AG10803 (cell line): ENCODE measurements at places on chromosomes 2 and 18.

GRCh38 chr2:31217465-31218200 is at the start of gene CAPN14:
TSS of gene CAPN14 (minus strand) at chr2:31217515. CDS start at chr2:31205447, 12,068 bp downstream.
- DNase-seq = no peak

- DNase-seq = no peak
Measured at GRCh38 chr2:170101789-170102188, 76.2 kb upstream of the MYO3B start.

DNA sequence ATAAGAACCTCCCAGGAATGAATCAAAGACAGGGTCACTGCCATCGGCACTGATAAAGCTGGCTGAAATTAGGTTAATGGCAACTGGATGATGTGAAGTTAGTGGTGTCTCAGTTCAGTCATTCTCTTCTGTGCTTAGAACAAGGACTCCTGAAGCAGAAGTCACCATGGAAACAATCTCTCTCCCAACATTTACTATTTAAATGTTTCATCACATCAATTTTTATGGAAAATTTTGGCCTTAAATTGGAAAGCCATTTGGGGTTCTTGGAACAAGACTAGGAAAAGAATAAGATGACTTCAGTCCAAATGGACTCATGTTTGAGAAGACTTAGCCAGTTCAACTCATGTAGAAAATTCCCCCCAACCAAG is 15.5 kb upstream of the ARL5A start:
- no peak for DNase-seq

DNA sequence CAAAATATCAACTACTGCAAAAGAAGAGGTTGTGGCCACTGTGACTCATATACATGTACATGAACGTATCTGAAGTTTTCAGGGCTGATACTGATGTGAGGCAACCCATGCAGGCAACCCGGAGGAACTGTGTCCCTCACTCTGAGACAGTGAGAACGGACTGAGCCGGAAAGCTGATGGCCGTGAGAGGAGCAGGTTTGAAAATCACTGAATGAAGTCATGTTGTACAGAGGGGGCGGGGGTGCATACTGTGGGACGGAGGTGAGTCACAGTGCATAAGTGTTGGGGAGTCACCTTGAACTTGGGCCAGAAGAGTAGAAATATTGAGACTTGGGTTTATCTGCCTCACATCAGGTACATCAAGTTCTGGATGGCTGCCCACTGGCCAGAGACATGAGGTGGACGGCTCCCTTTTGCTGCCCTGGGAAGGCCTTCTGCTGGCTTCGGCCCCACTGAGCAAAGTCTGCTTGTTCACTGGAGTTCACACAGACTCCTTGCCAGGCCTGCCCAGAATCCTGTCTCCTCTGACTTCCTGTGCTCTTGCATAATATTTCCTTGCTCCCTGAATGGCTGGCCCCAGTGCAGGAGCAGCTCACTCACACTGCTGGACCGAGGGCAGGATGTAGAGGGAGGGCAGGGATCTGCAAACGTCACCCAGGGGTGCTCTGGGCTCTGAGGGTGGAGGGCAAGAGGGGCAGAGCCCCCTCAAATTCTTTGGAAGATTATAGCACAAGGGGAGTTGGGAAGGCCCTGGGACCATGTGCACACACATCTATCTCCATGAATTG is 18.1 kb downstream of the EPAS1 start:
- peak; percentile 96 for DNase-seq

DNA sequence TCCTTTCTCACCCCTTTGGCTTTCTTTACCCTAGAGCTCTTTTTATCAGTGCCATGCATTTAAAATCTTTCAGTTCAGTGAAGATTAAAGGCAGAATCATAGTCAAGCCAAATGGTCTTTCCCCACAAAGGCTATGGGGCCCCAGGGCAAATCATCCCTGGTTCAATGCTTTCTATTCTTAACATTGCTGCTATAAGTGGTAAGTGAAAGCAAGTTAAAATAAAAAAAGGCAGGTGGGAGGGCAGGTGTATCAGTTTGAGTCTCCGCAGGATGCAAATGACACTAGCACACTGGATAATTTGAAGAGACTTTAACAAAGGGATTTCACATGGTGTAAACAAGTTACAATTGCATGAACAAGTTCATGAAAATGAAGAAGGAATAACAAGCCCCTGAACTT is 757.4 kb downstream of the SATB2 start:
- DNase-seq = no peak

DNA sequence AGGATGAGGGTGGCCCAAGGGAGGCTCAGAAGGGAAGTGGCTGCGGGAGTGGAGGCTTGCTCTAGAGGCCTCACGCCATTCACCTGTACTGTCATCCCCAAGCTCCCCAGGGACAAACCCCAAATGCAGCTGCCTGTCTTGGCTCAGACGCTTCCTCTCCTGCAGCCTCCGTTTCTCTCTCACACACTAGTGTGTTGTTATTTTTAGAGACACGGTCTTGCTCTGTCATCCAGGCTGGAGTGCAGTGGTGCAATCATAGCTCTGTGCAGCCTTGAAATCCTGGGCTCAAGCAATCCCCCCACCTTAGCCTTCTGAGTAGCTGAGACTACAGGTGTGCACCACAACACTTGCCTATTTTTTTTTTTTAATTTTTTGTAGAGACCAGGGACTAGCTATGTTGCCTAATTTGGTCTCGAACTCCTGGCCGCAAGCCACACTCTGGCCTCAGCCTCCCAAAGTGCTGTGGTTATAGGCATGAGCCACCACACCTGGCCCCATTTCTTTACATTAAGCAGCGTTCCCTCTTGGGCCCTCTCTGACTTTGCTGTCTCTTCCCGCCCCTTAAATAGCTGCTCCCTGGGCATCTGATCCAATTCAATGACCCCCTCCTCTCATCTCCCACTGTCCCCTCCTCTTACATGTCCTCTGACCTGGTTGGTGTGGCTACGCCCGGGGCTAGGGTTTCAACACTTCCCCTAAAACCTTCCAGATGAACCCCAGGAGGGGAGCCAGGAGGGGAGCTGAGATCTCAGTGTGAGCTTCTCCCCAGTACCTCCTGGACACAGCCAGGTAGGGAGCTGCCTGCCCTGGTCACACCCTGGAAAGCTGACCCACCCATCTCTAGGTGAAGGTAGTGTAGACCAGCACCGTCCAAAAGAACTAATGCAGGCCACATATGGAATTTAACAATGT is 24.0 kb upstream of the LOXHD1 start:
- DNase-seq = no peak

GRCh38 chr2:38806015-38806732 is 28.2 kb downstream of the GEMIN6 start:
- DNase-seq = no peak

DNA sequence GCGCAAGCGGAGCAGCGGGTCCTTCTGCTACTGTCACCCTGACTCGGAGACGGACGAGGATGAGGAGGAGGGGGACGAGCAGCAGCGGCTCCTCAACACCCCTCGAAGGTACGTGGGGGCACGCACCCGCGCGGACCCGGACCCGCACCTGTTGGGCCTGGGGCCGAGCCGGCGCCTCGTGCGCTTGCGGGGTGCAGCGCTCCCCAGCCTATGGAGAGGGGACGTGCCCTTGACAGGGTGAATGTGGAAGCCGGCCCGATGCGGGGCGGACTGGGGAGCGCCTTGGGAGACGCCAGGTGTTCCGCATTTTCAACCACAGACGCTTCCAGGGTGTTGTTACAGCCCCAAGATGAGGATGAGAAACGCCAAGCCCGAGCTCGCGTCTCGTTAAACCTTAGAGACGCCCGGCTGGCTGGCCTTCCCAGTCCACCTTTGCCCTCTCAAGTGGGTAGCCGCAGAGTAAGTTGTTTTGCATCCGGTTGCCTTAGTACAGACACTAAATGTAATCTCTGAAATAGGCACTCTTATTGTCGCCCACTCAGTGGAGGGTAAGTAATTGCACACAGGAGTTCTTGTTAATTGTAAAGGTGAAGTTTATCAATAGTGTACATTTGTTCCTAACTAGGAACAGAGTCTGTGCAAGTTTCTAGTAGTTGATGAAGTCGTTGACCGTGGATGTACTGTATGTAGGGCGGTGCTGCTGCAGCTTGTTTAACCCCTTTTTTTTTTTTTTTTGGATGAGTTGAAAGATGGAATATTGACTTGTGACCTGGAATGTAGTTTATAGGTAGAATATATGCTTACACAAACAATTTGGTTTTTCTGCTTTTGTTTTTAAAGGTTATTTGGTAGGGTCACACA is 815 bp downstream of the GMCL1 start:
- DNase-seq = peak; percentile 18

DNA sequence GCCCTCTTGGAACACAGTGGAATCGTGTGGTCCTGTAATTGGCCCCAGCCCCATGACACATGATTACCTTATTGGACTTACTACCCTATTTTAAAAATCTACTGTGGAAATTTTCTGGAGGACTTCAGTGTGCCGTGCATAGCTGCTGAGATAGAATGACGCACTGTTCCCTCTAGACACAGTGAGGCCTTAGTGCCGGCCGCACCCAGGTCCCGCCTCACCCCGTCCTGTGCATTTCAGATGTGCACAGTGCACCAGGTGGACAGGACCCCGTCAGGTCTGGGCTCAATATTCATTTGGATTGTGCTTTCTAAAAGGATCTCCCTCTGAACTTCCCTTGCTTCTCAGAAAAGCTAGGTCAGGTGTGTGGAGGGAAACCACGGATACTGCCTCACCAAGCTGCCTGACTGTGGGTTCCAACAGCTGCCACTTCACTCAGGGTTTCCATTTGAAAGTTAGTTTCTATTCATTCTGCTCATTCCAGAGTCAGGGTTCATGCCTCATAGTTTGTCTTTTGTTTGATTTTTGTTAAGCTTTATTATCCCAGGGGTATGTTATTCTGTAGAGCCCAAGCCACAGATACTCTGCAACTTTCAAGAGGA is 155.8 kb downstream of the PTGR3 start:
- DNase-seq = no peak

GRCh38 chr2:71498261-71498701 is 44.9 kb downstream of the DYSF start:
- peak; percentile 87 for DNase-seq

DNA sequence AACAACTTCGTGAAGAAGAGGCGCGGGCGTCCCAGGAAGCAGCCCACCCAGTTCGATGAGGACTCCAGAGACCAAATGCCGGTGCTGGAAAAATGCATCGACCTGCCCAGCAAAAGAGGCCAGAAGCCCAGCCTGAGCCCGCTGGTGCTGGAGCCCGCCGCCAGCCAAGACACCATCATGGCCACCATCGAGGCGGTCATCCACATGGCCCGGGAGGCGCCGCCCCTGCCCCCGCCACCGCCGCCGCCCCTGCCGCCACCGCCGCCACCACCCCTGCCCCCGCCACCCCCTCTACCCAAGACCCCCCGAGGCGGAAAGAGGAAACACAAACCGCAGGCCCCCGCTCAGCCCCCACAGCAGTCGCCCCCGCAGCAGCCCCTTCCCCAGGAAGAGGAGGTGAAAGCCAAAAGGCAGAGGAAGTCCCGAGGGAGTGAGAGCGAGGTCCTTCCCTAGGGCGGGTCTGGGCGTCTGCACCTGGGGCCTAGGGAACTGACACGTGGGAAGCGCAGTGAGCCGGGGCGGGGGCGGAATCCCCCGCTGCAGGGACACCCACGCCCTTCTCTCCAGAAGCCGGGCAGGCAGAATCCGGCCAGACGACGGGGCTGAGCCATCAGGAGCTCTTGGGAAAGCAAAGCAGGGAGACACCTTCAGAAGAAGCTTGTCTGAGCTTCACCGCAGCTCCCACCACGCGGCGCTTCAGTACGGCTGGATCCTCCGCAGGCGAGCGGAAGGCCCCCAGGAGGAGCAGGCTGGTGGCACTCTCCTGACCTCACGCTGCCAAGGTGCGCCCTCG is 382.8 kb downstream of the SETBP1 start:
- no peak for DNase-seq

DNA sequence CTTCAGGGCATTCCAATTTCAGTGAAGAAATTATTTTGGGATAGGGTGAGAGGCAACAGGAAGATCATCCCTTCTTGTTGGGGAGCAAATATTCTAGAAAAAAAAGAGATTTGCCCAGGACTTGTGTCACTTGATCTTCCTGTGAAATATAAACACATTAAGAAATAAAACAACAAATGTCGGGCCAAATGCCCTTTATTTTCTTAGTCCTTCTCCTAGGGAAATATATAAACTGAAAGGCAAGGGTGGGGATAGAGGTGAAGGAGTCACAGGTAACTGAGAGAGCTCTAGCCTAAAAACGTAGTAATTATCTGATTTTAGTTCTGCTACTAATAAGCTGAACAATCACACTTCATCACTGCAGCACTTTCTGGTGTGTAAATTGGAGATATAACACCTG is 104.6 kb upstream of the ACVR1C start:
- no peak for DNase-seq

- DNase-seq = no peak
Measured at GRCh38 chr2:1370461-1370860, 42.8 kb upstream of the TPO start.

- DNase-seq = no peak
Measured at GRCh38 chr2:205948883-205949282, 137.1 kb downstream of the INO80D start.

DNA sequence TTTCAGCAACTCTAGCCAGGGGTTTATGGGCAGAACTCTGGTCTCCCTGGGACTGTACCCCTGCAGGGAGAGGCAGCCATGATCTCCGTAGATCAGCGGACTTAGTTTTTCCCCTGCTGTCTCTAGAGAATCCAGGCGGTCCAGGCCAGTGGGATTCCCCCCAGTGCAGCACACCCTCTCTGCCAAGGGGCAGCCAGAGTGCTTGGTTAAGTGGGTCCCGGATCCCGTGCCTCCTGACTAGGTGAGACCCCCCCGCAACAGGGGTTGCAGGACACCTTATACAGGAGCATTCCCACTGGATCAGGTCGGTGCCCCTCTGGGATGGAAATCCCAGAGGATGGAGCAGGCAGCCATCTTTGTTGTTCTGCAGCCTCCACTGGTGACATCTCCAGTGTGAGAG is 33.0 kb downstream of the WDPCP start:
- DNase-seq = no peak

DNA sequence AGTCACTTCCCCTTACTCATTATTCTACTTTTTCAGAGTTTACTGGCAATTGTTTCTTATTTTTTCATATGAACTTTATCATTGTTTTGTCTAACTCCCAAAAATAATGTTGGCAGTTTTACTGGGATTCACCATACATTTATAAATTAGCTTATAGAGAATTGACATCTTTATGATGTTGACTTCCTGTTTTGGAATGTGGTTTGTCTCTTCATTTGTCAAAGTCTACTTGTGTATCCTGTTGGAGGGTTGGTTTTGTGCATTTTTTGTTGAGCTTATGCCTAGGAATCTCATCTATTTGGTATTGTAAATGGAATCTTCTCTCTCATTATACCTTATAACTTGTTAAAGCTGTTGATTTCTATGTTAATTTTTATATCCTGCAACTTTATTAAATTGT is 16.4 kb downstream of the EPC2 start:
- DNase-seq = peak; percentile 50

GRCh38 chr18:74368901-74369705 is 53.5 kb downstream of the C18orf63 start:
- no peak for DNase-seq

DNA sequence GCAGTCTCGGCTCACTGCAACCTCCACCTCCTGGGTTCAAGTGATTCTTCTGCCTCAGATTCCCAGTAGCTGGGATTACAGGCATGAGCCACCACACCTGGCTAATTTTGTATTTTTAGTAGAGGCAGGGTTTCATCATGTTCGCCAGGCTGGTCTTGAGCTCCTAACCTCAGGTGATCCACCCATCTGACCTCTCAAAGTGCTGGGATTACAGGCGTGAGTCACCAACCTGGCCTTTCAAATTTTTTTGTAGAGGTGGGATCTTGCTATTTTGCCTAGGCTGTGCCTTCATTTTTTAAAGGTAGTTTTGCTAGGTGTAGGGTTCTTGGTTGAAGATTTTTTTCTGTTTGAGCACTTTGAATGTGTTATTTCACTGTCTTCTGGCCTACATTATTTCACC is 6.2 kb downstream of the HAUS1 start:
- no peak for DNase-seq

- DNase-seq = no peak
Measured at GRCh38 chr2:38668779-38669479, 3.0 kb downstream of the GALM start.
